ENCODE measurements at places on chromosomes 5 and 9.

GRCh38 chr5:118692811-118693342, 295.5 kb downstream of the DTWD2 start:
- DNase-seq = no peak

GRCh38 chr5:100667161-100667630, 132.0 kb downstream of the FAM174A start:
- DNase-seq = no peak

- DNase-seq = no peak
Observed at GRCh38 chr9:107784235-107784958, 294.8 kb upstream of the KLF4 start.

DNA sequence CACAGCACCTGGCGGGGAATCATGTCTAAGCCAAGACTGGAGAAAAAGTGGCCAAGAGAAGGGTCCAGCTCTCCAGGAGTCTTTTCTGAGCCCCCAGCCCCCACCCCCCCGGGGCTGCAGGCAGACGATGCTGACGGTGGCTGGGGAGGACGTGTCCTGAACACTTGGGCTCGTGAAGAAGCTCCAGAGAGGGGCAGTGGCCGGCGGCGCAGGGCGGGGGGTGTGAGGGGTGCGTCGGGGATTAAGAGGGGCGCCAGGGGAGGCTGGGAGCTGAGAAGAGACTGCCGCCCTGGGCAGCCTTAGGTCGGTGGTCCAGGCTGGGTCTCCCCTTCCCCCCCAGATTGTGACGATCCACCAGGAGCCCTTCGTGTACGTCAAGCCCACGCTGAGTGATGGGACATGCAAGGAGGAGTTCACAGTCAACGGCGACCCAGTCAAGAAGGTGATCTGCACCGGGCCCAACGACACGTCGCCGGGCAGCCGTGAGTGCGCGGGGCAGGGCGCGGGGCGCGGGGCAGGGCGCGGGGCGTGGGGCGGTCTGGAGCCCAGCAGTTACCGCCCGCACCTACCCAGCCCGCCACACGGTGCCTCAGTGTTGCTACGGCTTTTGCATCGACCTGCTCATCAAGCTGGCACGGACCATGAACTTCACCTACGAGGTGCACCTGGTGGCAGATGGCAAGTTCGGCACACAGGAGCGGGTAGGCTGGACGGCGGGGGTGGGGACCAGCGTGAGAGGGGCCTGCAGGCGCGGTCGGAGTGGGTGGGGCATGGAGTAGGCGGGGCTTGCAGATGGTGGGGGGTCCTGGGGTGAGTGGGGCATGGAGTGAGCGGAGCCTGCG, 8.9 kb downstream of the LRRC26 start:
- no peak for DNase-seq

DNA sequence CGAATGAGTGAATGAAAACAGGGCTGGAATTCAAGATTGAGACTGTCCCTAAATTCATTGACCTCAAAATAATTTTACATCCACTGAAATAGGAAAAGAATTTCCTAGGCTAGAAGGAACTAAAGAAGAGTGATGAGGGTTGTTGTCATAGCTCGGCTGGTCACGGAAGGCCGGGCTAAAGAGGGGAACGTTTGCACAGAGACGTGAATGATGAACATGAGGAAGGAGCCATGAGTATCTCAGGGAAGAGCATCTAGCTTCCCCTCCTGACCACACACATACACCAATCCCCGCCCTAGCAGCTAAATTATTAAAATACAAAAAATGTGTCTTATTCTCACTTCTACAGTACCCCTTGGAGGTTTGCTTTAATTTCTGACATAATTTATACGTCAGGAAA, 124.4 kb upstream of the ABCA1 start:
- DNase-seq = no peak

GRCh38 chr9:69496846-69497450, 171.9 kb downstream of the ENTREP1 start:
- no peak for DNase-seq

DNA sequence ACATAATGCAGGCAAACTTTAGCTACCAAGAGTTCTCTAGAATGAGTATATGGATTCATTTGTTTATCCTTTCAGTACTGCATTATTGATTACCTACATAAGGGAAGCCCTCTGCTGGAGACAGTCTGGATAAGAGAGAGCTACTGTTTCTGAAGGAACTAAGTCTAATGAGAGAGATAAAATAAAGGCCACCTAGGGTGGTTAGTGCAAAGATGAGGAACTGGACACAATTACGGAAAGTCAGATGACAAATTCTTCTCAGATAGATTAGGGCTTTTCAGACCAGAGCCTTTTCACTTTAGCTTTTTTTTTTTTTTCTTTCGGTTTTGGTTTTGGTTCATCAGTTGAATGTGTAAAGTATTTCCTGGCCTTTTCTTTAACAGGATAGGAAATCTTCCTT, 31.3 kb downstream of the ISOC1 start:
- DNase-seq = no peak

- no peak for DNase-seq
Observed at GRCh38 chr5:140261403-140262171, 41.3 kb downstream of the PFDN1 start.

- DNase-seq = no peak
Observed at GRCh38 chr5:117743337-117743736, 1168.7 kb upstream of the SEMA6A start.

DNA sequence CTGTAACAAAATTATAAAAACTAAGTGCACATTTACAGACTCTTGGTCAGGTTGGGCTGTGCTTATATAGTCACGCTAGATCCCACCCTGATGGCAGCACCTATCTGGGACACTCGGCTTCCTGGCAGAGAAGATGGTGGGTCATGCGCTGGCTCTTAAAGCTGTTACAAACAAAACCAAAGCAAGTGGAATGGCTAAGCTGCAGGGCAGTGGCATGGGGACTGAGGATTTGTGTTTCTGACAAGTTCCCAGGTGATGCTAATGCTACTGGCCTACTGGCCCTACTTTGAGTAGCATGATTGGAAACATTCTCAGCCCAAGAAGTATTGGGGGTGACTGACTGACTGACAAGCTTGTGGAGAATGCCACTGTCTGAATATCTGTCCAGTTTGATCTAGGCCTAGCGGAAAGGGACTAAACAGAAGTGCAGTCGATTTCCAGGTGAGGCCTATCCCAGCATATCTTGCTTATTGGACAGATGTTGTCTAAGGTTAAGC, 8.3 kb downstream of the BTF3 start:
- no peak for DNase-seq

GRCh38 chr9:112408275-112408674, 28.4 kb downstream of the HSDL2 start:
- DNase-seq = no peak

DNA sequence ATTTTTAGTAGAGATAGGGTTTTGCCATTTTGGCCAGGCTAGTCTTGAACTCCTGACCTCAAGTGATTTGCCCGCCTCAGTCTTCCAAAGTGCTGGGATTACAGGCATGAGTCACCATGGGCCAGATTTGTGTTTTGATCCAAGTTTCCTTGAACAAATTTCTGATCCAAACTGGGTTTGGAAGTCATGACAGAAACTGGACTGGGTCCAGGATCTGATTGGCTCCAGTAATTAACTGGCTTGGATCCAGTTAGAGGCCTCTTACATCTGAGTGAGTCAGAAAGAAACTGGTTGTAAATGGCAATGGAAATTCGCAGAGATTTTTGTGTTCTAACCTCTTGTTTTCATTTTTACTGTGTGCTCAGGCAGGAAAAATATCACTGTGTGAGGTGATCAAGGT, 141.6 kb downstream of the SLC25A46 start:
- no peak for DNase-seq

DNA sequence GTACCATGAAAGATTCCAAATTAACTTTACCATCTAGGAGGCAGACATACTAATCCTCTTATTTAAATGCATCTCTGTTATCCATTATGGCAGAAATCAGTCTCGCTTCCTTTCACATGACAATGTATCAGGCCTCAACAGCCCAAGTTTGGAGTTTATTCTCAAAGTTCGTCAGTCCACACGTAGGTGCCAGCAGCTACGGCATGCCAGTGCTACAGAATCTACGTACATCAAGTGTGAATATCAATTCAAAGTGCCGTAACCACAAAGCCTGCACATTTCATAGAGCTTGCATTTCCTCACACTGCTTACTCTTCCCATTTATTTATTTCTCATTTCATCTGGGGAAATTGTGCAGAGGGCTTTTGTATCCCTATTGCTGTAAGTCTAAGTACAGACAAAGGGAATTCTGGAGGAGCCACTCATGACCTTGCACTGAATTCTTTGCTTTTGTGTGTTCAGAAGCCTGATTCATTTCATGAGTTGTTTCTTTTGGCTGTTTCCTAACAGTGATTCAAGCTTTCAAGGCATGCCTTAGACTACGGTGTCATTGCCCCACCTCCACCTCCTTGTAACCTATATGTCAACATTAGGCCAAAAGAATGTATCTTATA, 10.0 kb downstream of the ENC1 start:
- DNase-seq = no peak
